ENCODE measurements at places on chromosomes 6 and 20.

DNA sequence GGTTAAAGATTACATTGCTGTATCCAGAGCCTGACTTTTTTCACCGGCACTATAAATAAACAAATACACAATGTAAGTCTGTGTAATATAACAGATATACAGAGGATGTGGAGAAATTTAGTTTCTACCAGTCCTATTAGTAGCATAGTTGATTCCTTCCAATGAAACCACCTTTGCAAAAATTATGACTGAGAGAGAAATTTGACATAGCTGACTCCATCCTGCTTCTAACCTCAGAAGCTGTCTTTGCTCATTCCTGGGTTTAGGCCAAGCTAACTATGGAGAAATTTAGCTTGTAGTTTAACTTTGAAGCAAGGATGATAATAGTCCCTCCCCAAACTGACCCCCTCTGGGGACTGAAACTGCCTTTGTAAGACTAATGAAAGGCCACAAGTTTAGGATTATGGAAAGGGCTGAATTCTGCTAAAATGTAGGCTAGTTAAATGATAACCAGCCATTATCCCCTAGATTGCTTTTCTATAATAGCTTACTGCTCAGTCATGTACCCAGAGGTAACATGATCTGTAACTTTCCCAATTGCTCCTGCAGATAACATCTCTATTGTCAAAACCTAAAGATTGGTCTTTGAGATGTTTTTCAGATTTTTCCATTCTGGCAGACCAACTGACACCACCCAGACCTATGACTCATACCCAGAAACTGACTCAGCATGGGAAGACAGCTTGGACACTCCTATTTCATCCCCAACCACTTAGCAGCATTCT, 172.8 kb upstream of the ARG1 start:
- no peak for DNase-seq

DNA sequence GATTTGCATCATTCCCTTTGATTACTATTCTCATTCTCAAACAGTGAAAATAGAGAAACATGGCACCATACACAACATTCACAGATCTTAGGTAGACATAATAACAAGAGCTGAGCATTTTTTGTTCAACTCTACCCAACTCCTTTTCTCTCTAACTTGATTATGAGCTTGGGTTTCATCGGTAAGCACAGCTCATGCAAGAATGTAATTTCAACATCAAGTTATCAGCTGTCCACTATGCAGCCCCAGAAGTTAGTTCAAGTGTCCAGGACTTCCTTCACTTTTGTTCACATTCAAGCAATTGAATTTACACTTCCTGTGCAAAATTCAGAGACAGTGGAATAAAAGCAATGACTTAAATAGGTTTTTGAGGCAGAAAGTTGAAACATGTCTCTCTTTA, 297.7 kb upstream of the SASH1 start:
- DNase-seq = no peak

DNA sequence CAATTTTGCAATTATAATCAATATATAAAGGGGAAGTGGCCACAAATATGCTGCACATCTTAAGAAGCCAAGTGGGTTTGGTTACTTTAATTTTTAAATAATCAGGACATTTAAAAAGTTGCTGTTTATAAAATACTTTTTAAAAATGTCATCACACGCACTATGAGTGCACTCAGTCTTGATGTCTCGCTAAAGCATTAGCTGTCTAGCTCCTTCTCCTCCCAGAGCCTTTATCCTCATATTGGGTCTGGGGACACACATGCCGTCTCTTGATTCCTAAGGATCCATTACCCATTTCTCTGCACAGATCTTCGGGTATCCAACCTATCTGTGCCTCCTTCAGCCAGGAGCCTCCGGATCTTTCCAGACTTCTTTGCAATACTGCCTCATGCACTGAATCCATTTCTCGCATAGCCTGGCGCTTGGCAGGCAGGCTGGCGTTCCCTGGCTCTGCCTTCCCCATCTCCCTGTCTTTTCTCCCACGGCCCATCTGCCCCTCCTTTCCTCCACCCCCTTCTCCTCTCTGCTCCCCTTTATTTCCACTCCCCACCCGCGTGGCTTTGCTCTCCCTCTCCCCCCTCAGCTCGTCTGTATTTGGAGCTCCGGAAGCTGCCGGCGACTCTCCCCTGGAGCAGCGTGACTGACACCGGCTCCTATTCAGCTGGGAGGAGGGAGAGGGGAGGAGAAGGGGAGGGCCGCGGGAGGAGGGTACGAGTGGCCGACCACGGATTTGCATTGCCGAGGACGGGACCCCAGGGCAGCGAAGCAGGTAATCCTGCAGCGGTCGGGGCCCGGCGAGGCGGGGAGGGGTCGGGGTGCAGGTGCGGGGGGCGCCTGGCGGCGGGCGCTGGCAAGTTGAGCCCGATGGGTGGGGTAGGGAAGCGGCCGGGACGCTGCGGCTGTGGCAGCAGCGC, at the start of gene CAP2:
Gene CAP2 (plus strand): TSS at position 618 of the 914 bp plus-strand sequence. CDS start 27,961 bp downstream, outside the sequence.
- DNase-seq = no peak

DNA sequence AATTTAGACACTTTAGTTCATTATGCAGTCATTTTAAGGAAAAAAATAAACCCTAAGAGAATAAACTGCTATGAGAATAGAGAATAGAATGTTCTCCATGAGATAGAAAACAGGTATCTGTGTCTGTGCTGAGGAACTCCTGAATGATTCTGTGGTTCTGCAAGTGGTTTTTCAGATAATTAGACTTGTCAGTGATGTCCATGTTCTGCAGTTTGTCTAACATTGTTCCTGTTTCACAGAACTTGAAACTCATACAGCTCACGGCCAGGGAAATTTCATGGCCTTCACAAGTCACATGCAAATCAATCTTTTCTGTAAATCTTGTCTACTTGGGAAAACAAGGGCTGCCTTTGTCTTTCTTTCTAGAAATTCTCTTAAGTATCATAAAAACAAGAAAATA, 73.4 kb upstream of the HMGCLL1 start:
- no peak for DNase-seq

- DNase-seq = no peak
Measured at GRCh38 chr6:107342144-107342543, 117.2 kb downstream of the PDSS2 start.

DNA sequence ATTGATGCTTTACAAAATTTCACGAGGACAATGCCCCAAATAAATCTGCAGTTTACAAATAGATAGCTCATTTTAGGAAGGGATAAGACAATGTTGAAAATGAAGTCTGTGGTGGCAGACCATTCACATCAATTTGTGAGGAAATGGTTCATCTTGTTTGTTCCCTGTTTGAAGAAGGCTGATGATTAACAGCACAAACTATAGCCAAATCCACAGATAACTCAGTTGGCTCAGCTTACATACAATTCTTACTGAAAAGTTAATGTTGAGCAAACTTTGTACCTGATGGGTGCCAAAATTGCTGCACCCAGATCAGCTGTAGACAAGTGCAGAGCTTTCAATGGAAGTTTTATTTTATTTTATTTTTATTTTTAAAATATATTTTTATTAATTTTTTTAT, 763.9 kb downstream of the DOK5 start:
- DNase-seq = no peak

DNA sequence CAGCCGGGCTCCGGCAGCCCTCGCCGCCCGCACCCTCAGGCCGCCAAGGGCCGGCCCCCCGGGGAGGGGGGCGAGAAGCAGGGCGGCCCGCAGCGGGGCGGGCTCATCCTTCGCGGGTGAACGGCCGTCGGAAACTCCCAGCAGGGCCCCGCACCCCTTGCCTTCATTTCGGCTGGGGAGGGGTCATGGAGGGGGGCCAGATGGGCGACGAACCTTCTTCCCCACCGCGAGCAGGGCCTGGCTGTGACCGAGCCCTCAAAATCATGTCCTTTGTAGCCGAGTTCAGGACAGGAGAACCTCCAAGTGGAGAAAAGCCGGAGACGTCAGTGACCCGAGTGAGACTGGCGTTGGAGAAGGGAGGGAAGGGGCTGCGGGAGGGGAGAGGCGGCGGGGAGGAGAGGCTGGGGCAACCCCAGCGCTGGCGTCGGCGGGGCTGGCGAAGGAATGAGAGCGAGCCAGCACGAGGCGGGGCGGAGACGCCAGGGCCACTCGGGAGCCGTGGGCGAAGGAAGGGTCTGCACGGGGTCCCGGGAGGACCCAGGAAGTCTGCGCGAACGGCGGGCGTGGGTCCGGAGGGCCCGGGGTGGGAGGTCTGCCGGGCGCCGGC, 571 bp upstream of the FOXC1 start:
- DNase-seq = no peak

GRCh38 chr6:41073968-41074691, 1.4 kb downstream of the NFYA start:
- no peak for DNase-seq

DNA sequence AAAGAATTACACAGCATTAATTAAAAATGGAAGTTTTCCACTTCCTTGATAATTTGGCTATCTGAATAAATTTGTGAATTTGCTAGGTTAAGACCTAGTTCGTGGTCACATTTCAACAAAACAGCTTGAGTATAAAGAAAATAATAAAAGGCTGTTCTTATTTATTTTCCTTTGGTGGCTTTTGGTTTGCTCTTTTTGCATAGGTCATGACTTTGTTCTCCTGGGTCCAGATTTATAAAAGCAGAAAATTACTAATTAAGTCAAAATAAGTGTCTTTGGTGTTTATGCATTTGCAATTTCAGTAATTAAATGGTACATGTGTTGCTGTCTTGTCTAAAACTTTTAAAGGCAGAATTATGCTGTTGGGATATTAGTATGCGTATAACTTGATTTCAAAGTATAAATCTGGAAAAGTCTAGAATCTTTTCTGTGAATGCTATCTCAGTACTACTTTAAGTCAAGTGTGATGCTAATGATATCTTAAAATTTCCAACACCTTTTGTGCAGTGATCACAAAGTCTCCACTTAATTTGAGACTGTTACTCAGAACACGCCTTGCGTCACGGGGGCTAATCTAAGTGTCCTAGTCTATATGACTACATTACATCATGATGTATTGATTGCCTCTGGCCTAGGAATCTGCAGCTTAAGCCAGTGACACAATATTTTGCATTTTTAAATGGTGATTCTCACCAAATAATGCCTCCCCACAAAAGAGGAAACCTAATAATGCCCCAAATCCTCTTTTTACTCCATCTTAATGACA, 41.0 kb downstream of the GNAS start:
- DNase-seq = no peak

DNA sequence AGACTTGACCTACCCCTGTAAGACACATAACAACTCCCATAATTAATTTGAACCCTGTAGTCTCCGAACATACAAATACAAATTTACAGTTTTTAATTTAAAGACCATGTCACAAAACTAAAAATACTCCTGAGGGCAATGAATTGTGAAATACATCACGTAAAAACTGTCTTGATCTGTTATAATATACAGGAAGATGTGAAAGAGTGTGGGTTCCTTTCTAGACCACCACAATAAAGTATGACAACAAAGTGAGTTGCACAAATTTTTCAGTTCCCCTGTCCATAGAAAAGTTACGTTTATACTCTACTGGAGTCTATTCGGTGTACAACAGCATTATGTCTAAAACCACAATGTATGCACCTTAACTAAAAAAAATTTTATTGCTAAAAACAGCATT, 11.0 kb upstream of the BLOC1S5 start:
- DNase-seq = no peak

GRCh38 chr20:35856866-35857265, 85.1 kb downstream of the PHF20 start:
- DNase-seq = no peak
